Glomerular endothelial cell (primary cell): ENCODE measurements at places on chromosomes 7 and 10. TPM values are rescaled to one million over a fixed set of nuclear protein-coding genes. Genes with fewer than 3 reads are reported as not detected.

DNA sequence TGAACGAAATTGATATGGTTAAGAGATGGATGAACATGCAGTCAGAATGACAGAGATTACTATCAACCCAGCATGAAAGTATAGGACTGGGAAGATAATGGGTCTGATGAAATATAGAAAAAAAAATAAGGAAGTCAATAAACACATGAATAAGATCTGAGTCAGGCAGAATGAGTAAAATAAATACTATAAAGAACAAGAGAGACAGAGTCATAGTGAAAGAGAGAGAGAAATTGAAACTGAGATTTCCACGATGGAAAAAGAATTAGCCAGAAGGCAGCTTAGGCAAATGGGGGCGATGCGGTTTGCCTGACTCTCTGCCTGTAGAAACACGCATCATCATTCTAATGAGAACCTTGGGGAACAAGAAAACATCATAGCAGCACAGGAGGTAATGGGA, 26.6 kb downstream of the SEMA3D start:
- DNase-seq: no peak

- no peak for DNase-seq
Measured at GRCh38 chr7:91352091-91352490, 87.9 kb downstream of the FZD1 start.

- DNase-seq: no peak
Measured at GRCh38 chr7:136884492-136884891, 16.0 kb downstream of the CHRM2 start.

- no peak for DNase-seq
Measured at GRCh38 chr10:100654782-100655325, 90.5 kb upstream of the PAX2 start.

The FOXI2 gene
- total RNA-seq: not detected in 2 replicates

The MCM10 gene
- 2.9 and 13.2 TPM in 2 replicates for total RNA-seq

GRCh38 chr7:27708485-27708884, 31.5 kb upstream of the TAX1BP1 start:
- no peak for DNase-seq

GRCh38 chr7:86149024-86149665, 494.6 kb upstream of the GRM3 start:
- no peak for DNase-seq

GRCh38 chr7:145347271-145347670, 511.4 kb upstream of the TPK1 start:
- no peak for DNase-seq

DNA sequence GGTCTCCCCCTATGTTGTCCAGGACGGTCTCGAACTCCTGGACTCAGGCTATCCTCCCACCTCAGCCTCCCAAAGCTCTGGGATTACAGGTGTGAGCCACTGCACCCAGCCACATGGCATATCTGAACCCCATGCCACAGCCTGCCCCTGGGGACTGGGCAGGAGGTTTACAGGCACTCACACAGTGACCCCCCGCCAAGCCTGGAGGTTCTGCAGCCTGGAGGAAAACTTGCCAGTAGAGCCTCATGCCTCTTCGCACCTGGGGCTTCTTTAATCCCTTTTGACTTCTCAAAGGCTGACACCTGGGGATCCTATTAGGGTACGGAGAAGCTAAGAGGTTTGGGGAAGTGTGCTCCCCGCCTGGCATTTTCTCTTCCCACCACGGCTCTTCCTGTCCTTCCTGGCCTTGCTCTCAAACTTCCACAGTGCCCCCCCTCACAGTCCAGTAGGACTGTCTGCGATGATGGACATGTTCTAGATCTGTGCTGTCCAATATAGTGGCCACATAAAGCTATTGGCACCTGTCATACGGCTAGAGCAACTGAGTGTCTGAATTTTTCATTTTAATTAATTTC, 11.4 kb upstream of the KCP start:
- DNase-seq: no peak

The ZP3 gene
- 1.1 and 4.0 TPM in 2 replicates for total RNA-seq

GRCh38 chr10:73998623-73998928, 660 bp downstream of the VCL start:
- DNase-seq: no peak

The OR13A1 gene
- not detected in 2 replicates for total RNA-seq

GRCh38 chr7:74683799-74684198, 26.3 kb downstream of the GTF2I start:
- no peak for DNase-seq

DNA sequence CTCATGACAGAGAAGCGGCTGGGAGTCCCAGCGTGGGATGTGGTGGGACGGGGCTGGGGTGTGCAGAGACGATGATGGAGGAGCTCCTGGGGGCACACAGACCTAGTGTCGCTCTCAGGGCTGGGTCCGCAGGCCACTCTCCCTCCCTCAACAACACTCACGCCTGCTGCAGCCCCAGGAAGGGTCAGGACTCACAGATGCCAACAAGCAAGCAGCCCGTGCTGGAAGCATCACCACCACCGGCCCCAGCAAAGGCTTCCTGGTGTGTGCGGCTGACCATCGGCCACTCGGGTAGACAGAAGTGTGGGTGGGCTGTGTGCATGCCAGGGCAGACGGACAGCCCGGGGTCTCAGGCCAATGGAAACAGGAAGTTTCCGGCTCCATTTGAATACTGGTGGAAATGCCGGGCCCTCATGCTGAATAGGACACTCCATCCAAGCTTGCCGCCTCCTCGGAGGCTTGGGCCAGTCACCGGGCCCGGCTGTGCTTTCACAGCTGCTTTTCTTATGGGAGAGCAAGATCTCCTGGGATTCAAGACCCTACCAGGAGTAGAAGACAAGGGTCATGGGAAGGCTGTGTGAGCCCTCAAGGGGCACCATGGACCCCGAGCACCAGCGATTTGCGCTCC, 178.1 kb downstream of the ELFN1 start:
- no peak for DNase-seq

The TRIP6 gene
- 73.7 and 99.9 TPM in 2 replicates for total RNA-seq

DNA sequence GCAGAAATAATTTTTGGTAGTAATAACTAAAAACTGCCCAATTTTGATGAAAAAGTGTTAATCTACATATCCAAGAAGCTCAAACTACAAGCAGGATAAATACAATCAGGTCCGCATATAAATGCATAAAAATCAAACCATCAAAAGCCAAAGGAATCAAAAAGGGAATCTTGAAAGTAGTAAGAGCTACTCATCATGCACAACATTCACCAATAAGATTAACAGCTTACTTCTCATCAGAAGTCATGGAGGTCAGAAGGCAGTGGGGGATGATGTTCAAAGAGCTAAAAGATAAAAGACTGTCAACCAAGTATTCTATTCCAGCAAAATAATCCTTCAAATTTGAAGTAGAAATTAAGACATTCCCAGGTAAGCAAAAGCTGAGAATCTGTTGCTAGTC, 76.4 kb downstream of the CRPPA start:
- no peak for DNase-seq

DNA sequence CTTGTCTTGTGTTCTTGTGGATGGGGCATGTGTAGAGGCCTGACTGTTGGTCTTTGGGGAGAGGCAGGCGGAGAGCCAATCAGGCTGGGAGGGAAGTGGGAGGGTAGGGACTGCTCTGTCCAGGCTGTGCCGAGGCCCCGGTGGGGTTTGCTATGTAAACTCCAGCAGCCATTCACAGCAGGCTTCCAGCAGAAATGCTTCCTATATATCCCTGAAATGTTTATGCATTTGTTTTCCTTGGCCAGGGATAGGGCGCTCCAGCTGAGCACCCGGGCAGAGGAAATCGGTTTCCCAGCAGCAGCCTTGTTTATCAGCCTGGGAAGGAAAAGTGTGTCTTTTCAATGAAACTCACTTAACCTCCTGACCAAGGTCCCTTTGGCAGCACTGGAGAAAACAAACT, 18.3 kb upstream of the AQP1 start:
- DNase-seq: peak; percentile 72

The FBXO24 gene
- total RNA-seq: not detected in 2 replicates

DNA sequence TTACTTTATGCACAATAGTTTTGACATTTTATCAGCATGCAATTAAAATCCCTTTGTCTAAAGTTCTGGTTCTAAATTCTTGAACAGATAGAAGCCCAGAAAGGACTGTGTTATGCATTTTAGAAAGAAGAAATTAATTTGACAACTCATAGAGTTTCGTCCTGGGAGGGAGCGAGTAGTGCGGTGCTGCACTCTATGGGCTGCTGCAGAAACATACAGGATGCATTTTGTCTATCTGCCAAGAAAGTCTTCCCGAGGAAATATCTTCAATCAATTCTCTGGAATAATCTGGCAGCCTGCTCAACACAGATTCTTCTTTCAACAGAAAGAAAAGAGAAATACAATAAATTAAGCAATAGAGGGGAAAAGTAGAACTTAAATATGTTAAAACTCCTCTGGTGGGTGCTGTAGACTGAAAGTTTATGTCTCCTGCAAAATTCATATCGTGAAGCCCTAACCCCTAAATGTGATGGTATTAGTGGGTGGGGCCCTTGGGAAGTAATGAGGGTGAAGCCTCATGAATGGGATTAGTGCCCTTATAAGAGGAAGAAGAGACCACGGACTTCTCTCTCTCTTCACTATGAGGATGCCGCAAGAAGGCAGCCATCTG, 39.0 kb upstream of the IFRD1 start:
- DNase-seq: no peak

The TMEM273 gene
- total RNA-seq: 6.5 and 11.6 TPM in 2 replicates

The CCDC136 gene
- 0.19 and 2.3 TPM in 2 replicates for total RNA-seq

The STK32C gene
- total RNA-seq: 7.8 and 11.8 TPM in 2 replicates

The CACNA2D1 gene
- total RNA-seq: 18.8 and 26.2 TPM in 2 replicates

GRCh38 chr10:132911786-132912097, 30.6 kb downstream of the CFAP46 start:
- no peak for DNase-seq

GRCh38 chr7:82080254-82080927, 310.5 kb upstream of the HGF start:
- no peak for DNase-seq
